ENCODE measurements at places on chromosomes 4 and X.

GRCh38 chrX:85375333-85375738 is 4.1 kb downstream of the POF1B start:
- H3K27ac ChIP-seq = no peak overlapping the region
- H3K4me3 ChIP-seq = no peak overlapping the region
- H3K36me3 ChIP-seq = no peaks in the 10 kb centered on the region
- H3K4me1 ChIP-seq = no peaks in the 10 kb centered on the region
- no peak for DNase-seq
- H3K27me3 ChIP-seq = no peaks in the 10 kb centered on the region

GRCh38 chr4:176817204-176817603 is 24.5 kb upstream of the VEGFC start:
- H3K27ac ChIP-seq = no peak overlapping the region
- no peak overlapping the region for H3K4me3 ChIP-seq

- H3K4me3 ChIP-seq = no peak overlapping the region
- no peak for DNase-seq
- H3K27ac ChIP-seq = no peak overlapping the region
- H3K36me3 ChIP-seq = no peaks in the 10 kb centered on the region
- H3K27me3 ChIP-seq = no peaks in the 10 kb centered on the region
- H3K4me1 ChIP-seq = no peaks in the 10 kb centered on the region
Measured at GRCh38 chr4:180926277-180926676, 1316.9 kb upstream of the TENM3 start.

GRCh38 chr4:136526517-136526916 is 1005.8 kb downstream of the PCDH18 start:
- H3K27ac ChIP-seq = no peak overlapping the region
- H3K27me3 ChIP-seq = no peaks in the 10 kb centered on the region
- no peak for DNase-seq
- no peaks in the 10 kb centered on the region for H3K36me3 ChIP-seq
- H3K4me1 ChIP-seq = no peaks in the 10 kb centered on the region

- H3K4me1 ChIP-seq = no peaks in the 10 kb centered on the region
- H3K36me3 ChIP-seq = no peaks in the 10 kb centered on the region
- DNase-seq = no peak
- no peaks in the 10 kb centered on the region for H3K27me3 ChIP-seq
- H3K4me3 ChIP-seq = no peak overlapping the region
Measured at GRCh38 chr4:125420526-125420925, 105.8 kb downstream of the FAT4 start.

DNA sequence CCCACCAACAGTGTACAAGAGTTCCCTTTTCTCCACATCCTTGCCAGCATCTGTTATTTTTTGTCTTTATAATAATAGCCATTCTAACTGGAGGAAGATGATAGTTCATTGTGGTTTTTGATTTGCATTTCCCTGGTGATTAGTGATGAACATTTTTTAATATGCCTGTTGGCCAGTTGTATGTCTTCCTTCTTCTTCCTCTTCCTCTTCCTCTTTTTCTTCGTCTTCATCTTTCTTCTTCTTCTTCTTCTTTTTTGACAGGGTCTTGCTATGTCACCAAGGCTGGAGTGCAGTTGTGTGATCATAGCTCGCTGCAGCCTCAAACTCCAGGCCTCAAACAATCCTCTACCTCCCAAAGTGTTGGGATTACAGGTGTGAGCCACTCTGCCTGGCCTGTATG is 87.4 kb downstream of the CCDC160 start:
- DNase-seq = no peak
- H3K36me3 ChIP-seq = no peaks in the 10 kb centered on the region
- H3K4me1 ChIP-seq = no peaks in the 10 kb centered on the region
- H3K4me3 ChIP-seq = no peak overlapping the region
- H3K27me3 ChIP-seq = no peaks in the 10 kb centered on the region

Measured in activated naive CD4-positive, alpha-beta T cell treated with anti-CD3 and anti-CD28 coated beads, Interleukin-2, amount 10 ng/mL, durations not matched to agents 7 days and 5 days (primary cell).